NK-92 treated with Interleukin-12 subunit alpha and Interleukin-12 subunit beta, amount 100 ng/mL, for 24 hours (cell line): ENCODE measurements at places on chromosomes 2 and 18.

- no peak for DNase-seq
Measured at GRCh38 chr2:119369845-119370244, 3.1 kb downstream of the DBI start.

GRCh38 chr2:17736989-17737388, 16.6 kb downstream of the SMC6 start:
- no peak for DNase-seq

GRCh38 chr2:205722283-205722918, 40.1 kb downstream of the NRP2 start:
- no peak for DNase-seq

GRCh38 chr2:109663721-109664120, 49.6 kb downstream of the SOWAHC start:
- no peak for DNase-seq

GRCh38 chr2:81324046-81324445, 1019.5 kb upstream of the LRRTM1 start:
- DNase-seq, result no peak

GRCh38 chr18:45689396-45689795, 34.6 kb upstream of the SLC14A1 start:
- no peak for DNase-seq

- DNase-seq, result no peak
Measured at GRCh38 chr2:10297191-10297830, 5.4 kb upstream of the HPCAL1 start.

DNA sequence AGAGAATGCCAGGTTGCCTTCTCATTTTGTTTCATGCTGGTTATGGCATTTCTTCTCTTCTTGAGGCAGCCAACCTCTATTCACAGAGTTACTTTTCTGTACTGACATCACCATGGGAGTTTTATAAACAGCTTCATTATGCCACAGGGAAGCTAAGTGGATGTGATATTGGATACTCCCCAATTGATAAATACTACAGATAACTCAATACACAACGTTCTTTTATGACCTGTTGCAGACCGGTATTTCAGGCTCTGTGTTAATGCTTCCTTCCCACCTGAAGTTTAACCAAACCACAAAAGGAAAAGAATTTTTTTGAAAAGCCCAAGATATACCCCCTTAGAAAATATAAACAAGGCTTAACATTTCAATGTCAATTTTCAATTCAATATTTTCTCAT, 258.3 kb upstream of the SOX11 start:
- no peak for DNase-seq

DNA sequence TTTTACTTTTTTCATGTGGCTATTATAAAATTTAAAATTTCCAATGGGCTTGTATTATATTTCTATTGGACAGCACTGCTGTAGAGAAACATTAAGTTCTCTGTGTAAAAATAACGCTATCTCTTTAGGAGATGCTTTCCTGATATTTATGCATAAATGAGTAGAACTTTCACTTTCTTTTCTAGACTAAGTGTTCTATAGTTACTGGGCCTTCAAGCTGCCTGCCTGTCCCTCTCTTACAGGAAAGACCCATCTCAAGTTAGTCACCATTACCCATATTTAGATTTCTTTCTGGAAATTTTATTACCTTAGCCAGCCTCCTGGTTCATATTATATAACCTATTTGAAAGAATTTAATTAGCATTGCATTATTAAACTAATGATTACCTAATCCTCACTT, 4.8 kb downstream of the ITGA4 start:
- no peak for DNase-seq

GRCh38 chr2:193907561-193907960, 1712.8 kb upstream of the TMEFF2 start:
- DNase-seq, result no peak

DNA sequence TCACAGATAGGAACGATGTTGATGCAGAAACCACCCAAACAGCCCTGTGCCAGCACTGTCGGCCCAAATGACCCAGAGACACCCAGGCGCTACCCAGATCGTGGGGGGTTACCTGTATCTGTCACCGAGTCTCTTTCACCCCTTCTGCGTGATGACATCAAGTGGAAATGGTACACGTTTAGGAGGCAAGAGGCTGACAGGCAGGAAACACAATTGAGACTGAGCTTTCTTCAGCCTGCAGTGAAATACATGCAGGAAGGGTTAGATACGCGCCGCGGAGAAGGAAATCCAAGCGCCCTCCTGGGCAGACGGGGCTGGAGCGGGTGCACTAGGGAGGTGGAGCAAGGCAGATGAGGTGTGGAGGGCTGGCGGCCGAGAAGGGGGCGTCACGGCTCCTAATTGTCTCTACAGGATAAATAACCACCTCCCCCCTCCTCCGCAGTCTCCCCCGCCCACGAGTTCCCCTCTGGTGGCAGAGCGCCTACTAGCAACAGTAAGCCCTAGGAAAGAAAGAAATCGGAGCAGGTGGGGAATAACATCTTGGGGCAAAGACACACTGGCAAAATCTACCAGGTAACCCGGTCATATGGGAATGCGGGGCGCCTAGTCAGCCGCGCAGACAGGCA, at the start of gene RNF152:
Gene RNF152, minus strand, starts transcription at position 325 of the 626 bp plus-strand sequence. CDS start 76,544 bp downstream, outside the sequence.
- DNase-seq, result no peak

- no peak for DNase-seq
Measured at GRCh38 chr2:207037896-207038295, 98.6 kb downstream of the CPO start.

- no peak for DNase-seq
Measured at GRCh38 chr2:46988733-46989481, 73.3 kb upstream of the MCFD2 start.

GRCh38 chr2:173136067-173136466, 60.4 kb downstream of the MAP3K20 start:
- no peak for DNase-seq

- DNase-seq, result no peak
Measured at GRCh38 chr2:2260696-2261268, 70.3 kb downstream of the MYT1L start.
